ENCODE measurements at places on chromosomes 7 and 10.

GRCh38 chr7:157585113-157585861 lies 248.5 kb downstream of the DNAJB6 start:
- DNase-seq: peak; percentile 2

DNA sequence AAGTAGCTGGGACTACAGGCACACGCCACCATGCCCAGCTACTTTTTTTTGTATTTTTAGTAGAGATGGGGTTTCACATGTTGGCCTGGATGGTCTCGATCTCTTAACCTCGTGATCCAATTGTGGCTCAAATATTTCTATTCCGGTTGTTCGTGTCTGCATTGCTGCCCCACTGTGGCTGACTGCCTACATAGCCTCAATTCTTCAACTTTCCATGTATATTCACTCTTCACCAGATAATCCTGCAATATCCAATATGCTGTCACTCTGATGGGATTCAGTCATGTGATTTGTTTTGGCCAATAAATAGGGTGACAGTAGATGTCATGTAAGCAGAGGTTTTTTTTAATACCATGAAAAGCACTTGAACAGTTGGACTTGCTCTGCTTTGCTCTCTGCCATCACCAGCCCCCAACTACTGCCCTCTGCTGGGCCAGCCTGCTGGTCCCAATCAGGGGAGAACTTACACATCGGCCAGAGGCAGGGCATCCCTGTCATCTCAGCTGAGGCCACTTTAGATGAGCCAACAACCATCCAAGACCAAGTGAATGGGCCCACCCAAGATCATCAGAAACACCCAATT lies 56.7 kb downstream of the NSUN6 start:
- DNase-seq: peak; percentile 37

GRCh38 chr10:99531026-99531695 lies 1.6 kb upstream of the NKX2-3 start:
- DNase-seq: peak; percentile 66

GRCh38 chr7:155732286-155732685 lies 80.0 kb downstream of the SHH start:
- DNase-seq: no peak

- DNase-seq: no peak
Observed at GRCh38 chr10:103535595-103535994, 42.1 kb downstream of the NEURL1 start.

GRCh38 chr10:13402021-13402420 lies 53.9 kb upstream of the SEPHS1 start:
- no peak for DNase-seq

GRCh38 chr10:22977751-22978150 lies 49.9 kb downstream of the ARMC3 start:
- DNase-seq: no peak

DNA sequence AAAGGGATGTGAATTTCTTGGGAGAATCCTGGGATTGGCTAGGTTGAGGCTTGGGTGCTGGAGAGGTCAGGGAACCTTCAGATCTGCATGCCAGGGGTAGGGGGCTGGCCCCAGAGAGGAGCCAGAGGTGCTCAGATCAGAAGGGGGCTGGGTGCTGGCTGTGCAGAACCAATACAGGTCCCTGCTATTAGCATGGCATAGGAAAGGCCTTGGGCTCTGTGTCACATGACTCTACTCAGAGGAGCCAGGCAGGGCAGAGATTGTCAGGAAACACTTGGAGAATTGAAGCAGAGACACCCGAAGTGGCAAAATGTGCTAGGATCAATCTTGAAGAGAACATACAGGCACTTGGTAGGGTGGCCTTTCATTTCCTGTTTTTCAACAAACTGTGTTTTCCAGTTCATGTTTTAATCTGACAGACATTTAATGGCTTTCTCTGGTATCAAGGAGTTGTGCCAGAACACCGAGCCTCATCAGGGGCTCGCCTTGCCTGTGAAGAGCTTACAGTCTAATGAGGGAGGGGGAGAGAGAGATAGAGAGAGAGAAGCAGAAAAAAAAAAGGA lies 498.9 kb downstream of the RPS24 start:
- DNase-seq: no peak

DNA sequence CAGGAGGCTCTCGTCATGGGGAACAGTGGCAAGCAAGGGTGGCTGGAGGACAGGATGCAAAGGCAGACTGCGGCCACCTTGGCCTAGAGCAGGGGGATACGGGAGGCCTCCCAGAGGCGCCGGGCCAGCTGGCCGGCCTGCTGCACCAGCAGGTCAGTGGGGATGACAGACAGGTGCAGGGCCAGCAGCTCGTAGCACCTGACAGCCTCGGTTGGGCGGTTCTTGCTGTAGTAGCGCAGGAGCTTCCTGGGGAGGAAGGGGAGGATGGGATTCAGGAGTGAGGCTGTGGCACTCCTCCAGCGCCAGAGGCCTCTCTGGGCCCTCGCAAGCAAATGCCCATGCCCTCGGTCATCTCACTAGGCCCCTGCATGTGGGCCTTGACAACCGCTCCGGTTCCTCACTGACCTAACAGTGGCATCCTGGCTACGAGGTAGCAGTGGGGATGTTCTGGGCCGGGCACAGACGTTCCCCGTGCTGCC lies 2.5 kb upstream of the PYROXD2 start:
- DNase-seq: no peak
